ENCODE measurements at places on chromosomes 5 and 9.

- DNase-seq: no peak
These were observed 105.9 kb downstream of the RFX3 start for GRCh38 chr9:3419893-3420292.

- DNase-seq: no peak
These were observed 10.4 kb downstream of the FCN2 start for GRCh38 chr9:134891053-134891452.

GRCh38 chr5:120463991-120464626, at the start of gene PRR16:
Gene PRR16, plus strand, starts transcription at chr5:120464300.
- no peak for DNase-seq

GRCh38 chr5:131064669-131065371, 100.2 kb downstream of the HINT1 start:
- no peak for DNase-seq

DNA sequence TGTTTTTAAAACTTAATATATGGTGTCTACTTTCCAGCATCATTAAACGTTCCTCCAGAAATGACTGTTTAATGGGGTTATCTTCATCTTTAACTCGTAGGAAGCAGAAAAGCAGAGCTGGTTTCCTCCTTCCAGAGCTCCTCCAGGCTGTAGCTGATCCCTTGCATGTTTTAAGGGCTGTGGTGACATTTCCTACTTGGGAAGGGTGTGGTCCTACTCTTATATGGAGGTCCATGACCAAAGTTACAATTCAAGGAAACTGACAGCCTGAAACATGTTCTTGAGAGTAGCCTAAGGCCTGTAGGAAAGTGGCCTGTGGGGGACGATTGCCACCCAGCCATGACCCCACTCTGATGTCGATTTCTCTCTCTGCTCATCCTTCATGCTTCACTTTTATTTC, 297.1 kb downstream of the GADD45G start:
- DNase-seq: no peak

DNA sequence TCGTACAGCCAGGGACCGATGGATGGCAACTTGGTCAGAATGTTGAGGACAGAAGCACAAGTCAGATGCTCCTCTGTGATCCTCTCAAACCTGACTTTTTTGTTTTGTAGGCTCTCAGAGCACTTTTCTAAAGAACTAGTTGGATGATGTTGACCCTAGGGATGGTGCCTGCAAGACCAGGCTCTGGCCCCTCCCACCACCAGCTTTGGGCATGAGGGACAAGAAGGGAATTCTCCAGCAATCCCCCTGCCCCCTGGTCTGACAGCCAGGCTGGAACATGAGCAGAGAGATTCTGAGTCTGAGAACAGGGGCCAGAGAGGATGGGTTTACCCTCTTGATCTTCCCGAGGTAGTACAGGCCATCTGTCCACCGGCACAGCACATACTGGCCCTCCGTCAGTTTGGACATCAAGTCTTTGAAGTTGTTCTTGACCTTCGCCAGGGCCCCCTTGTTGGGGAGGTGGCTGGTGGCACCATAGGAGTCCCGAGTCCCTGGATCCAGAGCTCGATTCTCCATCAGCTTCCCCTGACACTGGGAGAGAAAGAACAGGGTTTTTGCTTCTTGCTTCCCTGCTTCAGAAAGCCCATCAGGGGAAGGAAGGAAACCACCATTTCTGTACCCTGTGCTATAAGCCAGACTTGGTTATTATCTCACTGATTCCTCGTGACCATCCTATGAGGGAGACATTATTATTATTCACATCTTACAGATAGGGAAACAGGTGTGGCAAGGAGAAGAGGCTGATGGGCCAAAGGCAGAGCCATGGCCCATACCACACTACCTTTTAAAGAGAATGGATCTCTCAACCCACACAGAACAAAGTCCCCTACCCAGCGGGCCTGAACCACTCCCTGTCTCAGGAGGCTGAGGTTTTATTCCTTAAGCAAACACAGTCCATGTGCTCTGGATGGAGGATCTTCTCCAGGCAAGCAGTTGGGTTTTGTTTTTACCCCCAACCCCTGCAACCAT, 2.5 kb downstream of the PHF19 start:
- no peak for DNase-seq
